ENCODE measurements at places on chromosomes 3 and 15.

GRCh38 chr3:169624533-169624972 lies 39.0 kb downstream of the MECOM start:
- no peak for DNase-seq

DNA sequence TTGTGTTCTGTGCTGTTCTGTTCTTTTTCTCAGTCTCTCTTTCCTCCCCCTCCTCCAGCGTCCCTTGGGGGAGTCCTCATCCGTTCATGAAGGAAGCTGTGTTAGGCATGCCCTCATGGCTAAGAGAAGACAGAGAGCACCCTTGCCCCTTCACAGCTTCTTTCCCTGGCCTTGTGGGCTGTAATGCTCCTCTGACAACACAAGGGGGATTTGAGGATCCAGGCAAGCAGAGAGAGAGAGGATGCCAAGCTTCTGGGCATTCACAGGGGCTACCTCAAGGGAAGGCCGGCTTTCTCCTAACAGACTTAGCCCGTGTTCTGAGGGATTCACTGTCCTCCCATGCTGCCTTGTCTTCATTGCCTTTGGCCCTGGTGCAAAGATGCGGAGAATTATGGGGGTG lies 389.5 kb downstream of the LRTM1 start:
- DNase-seq, result no peak

DNA sequence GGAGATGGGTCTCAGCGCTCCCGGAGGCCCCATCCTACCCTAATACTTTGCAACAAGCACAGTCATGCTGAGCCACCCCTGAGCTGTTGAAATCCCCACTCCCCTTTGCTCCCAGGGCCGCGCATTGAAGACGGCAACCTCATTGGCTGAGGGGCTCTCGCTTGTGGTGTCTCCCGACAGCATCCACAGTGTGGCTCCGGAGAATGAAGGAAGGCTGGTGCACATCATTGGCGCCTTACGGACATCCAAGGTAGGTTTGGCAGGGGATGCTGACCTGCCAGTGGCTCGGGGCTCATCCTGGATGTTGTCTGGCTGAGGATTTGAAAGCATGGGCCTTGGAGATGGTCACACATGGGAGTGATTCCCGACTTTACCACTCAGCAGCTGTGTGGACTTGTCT lies 5.9 kb downstream of the TMEM43 start:
- no peak for DNase-seq

- DNase-seq, result no peak
Observed at GRCh38 chr3:32194653-32195052, 43.8 kb upstream of the CMTM8 start.

DNA sequence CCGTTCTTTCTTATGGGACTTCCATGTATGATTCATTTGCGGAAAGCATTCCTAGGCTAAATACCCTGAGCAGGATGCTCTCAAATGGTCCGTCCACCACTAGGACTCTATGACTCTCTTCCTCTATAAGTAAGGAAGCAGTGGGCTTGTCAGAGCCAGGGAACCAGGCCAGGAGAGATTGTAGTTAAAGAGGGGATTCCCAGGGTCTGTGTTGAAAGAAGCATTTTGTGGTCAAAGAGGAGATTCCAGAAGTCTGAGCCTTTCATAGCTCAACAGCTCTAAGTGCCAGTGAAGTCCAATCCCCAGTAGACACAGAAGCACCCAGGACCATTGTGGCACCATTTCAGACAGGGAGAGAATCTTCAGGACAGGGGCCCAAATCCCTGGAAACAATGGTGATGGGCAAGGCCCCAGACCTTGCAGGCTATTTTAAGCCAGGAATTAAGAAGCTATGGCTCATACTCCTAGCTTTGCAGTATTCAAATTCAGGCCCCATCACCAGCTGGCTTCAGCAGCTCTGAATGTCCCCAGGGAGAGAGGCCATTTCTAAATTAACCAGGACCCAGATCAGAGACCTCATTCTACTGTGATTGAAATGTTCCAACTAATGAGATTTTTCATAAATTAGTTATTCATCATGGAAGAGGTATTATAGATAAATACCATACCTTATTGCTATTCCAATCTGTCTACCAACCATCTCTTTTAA lies 81.7 kb downstream of the CD47 start:
- peak; percentile 91 for DNase-seq

GRCh38 chr3:50089609-50089945 lies 858 bp downstream of the RBM5 start:
- DNase-seq, result peak; percentile 43
